Panc1 (cell line): ENCODE measurements at places on chromosomes 2 and 18.

GRCh38 chr2:134778372-134778771 lies 59.6 kb upstream of the TMEM163 start:
- DNase-seq, result no peak

- no peak for DNase-seq
These were observed 5.2 kb upstream of the UBE2F start for GRCh38 chr2:237961637-237962036.

- DNase-seq, result no peak
These were observed 56.1 kb upstream of the C2orf15 start for GRCh38 chr2:99085421-99085820.

DNA sequence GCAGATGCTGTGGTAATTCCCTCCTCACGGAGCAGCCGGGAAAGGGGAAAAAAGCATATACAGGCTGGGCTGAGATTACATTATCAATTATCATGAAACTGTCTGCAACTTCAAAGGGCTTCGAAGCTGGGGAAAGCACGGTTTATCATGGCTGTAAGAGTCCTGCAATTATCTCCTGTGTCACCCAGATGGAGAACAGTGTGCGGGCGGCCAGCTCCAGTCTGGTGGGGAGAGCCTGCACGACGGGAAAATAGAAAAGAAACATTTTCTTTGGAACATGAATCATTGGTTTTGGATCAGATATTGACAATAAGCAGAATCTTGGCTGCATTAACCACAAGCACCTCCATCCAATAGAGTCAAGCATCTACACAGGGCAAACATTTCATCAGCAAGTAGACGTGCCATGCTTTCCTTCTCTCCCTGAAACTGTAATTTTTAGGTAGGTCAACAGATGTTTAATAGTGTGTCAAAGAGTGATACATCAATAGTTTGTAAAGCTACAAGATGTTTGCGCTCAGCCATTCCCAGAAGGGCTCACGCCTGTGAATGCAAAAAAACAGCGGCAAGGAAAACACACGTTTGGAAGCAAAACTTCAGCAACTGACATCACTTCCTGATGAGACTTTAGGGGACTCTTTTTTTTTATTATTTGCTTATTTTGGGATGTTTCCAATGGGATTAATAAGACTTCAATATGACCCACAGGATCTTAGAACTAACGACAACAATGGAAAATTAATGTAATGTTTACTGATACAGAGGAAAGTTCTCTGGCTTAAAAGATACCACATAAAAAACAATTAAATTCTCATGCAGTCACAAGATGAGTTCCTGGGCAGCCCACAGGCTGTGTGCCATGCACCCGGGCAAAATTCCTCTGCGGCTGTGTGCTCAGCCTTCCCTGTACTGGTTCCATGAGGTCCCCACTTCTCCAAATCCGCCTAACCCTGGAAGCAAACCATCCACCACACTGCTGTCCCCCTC lies 111.0 kb upstream of the SALL3 start:
- DNase-seq, result no peak

- DNase-seq, result no peak
These were observed 208.4 kb downstream of the CDH20 start for GRCh38 chr18:61541673-61542072.

GRCh38 chr2:195410074-195410671 lies 246.9 kb upstream of the SLC39A10 start:
- DNase-seq, result no peak

DNA sequence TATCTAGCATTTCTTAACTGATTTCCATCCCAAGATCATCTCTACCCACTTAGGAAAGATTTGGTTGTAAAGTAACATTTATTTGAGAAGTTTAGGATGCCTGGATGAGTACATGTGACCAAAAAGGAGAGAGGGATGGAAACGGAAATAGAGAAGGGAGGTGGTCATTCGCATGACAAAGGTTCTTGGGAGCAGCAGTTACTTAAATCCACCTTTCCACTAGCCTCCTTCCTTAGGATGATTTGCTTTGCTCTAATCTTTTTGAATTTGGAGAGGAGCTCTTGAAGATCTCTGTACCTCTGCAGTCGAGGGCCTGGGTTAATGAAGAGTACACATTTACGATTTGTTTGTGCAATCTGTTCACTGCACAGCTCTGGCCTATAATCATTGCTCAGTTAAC lies 623.5 kb downstream of the EPHA4 start:
- DNase-seq, result no peak

- DNase-seq, result no peak
These were observed 98.0 kb downstream of the MEP1B start for GRCh38 chr18:32287873-32288272.

- no peak for DNase-seq
These were observed 103.5 kb downstream of the KCNS3 start for GRCh38 chr2:17981936-17982335.

- DNase-seq, result no peak
These were observed 49.1 kb downstream of the DLGAP1 start for GRCh38 chr18:4405965-4406364.

DNA sequence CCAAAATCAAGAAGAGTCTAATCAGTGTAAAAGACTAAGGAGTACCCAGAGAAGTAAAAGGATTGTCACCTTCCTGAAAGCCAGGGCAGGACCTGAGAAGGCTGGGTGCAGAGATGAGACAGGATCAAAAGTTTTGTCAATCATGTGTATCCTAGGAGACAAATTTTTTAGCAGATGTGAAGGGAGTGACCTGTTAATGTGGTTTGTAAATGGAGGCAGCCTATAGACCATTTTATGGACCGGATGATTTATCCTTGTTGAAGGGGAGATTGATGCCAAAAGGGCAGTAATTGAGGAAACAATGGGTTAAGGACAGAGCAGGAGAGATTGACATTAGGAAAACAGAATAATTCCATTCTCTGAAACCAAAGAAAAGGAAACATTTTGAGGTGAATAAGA lies 813 bp downstream of the NDC80 start:
- DNase-seq, result no peak

DNA sequence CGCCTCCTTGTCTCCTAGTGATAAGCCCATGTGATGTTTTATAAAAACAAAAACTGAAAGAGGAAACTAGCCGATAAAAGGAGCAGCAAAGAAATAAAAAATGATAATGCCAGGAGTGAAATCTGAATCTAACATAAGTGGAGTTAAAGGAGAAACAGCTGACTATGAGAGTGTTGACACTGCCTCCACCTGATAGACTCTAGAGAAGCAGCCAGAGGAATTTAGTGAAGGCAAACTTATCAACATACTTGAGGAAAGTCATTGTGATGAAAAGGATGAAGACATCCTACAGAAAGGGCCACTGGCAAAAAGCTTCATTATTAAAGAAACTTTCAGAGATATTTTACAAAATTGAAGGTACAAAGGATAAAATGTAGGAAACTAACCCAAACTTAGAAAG lies 1.9 kb downstream of the M1AP start:
- DNase-seq, result no peak

DNA sequence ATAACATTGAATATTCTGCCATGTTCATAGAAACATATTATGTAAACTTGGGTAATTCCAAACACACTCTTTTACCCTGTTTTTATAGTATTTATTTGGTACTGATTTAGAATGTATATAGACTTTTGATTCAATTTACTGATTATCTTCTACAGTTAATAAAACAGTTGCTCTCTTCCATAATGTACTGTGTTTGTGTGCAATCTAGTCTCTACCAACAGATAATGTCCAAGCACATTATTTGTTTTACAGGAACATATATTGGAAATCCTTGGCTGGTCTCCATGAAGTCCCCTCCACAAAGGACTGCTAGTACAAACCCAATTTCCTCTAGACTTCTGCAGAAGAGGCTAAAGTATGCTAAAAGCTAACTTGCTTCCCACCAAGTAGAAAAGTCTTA lies 386.6 kb downstream of the RND3 start:
- no peak for DNase-seq

DNA sequence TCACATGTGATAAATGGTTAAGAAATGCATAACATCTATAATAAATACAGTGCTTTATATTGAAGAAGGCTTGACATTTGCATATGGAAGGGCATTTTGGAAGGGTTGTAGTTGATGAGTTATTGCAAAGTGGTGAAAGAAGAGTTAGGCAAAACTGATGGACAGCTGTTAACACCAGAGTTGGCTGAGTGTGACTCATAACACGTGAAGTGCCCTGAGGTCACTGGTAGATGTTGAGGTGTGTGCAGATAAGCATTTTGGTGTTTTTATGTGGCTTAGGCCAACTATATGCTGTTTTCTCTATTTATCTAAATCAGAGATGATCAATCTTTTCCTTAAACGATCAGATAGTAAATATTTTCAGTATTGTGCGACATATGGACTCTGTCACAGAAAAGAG lies 154.3 kb upstream of the KCNH7 start:
- no peak for DNase-seq

- DNase-seq, result no peak
These were observed 54.4 kb upstream of the CWC22 start for GRCh38 chr2:180061546-180061945.

GRCh38 chr18:23897733-23898132 lies 116.8 kb upstream of the TTC39C start:
- DNase-seq, result no peak

GRCh38 chr2:233867993-233868532 lies at the start of gene MSL3B:
MSL3B (minus strand) TSS chr2:233868386.
- no peak for DNase-seq

GRCh38 chr2:162607915-162608314 lies 230.7 kb downstream of the KCNH7 start:
- no peak for DNase-seq

DNA sequence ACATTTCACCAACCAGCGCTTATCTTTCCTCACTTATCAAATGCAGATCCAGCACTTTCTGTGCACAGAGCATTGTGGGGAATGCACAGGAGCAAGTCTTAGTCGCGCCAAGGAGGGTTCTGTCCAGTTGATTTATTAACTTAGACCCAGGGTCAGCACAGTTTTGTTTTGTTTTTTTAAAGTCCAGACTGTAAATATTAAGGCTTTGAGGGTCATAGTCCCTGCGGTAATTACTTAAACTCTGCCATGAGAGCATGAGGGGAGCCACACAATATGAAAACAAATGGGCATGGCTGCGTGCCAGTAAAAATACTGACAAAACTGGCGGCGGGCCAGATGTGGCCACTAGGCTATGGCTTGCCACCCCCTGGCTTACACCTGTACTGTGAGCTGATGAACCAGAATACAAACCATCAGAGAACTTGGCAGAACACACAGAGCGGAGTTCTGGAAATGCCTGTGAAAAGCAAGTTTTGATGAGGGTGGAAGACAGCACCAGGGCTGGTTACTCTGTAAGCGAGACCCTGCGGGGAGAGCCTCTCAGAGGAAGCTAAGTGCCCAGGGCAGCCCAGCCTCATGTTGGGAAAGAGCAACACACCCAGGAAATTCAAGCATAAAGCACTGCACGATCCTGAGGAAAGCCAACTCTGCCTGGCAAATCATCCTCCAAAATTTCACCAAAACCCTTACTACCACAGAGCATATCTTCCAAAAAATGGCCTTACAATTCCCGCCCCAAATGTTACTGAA lies 43.6 kb downstream of the L3MBTL4 start:
- DNase-seq, result no peak

GRCh38 chr2:29066997-29067605 lies 7.2 kb downstream of the PCARE start:
- no peak for DNase-seq

DNA sequence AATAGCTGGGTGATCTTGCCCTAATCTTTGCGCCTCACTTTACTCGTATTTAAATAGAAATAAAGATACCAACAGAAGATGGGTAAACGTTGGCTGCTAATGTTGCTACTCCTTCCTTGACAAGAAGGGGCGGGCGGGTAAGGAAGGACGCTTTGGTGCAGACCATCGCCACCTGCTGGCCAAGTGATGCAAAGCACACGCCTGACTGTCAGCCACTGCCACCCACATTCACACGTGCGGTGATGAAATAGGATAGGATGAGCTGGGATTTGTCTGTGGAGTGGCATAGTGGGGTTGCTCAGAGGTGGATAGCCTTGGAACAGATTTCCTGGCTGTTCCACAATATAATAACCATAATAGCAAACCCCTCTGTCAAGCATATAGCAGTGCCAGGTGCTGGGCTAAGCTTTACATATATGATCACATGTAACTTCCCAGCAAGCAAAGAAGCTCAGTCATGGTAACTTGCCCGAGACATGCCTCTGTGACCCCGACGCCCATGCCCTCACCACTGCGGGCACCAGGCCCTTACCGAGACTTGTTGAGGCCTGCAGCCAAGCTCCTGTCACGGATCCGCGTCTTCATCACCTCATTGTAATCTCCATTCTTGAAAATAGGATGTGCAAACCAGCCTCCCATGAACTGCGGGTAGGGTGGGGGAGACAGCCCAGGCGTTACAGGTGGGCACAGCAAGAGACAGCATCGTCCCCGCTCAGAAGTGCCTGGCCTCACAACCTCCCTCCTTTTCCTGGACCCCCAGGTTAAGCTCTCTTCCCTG lies 39.3 kb downstream of the LCT start:
- peak; percentile 48 for DNase-seq
